ENCODE measurements at places on chromosomes 11 and 22.

DNA sequence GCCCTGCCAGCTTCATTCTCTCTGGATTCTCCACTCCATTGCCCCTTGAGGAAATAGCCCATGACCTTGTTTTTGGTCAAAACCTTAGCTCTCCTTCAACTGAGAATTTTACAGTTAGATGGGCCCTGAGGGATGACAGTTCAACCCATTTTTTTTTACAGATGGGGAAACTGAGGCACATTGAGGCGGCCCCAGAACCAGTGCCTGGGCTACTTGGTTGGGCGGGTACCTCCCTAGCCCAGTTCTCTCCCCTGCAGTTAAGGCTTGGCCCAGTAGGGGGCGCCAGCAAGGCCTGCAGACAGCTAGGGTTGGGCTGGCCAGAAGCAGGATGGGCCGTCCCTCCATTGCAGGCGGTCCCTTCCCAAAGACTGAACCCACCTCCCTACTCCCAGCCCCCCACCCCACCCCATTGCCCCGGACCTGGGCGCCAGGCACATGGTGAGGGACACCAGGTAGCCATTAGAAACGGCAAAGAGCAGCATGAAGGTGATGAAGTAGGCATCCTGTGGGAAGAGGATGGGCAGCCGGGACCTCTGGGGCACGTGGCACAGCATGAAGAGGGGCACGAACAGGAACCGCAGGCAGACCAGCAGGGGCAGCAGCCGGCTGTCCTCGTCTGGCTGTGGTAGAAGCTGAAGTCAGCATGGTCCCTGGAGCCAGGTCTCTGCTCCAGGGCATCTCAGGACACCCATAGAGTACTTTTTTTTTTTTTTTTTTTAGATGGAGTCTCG is 7.6 kb downstream of the SLC29A2 start:
- DNase-seq = peak; percentile 82

DNA sequence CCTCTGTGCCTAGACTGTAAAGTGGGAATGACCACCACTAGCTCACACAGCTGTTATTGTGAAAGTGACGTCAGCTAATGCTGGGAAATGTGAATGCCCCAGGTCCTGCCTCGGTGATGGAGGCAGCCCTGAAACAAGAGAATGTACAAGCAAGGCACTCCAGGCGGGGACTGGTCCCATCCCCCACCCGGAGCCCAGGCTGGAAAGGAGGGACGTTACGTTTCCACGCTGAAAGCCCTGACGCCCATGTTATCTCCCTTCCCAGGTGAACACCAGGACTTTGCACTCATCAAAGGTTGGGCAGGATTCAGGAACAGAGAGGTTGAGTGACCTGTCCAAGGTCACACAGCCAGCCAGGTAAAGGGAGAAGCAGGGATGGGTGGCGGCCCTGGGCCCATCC is 784 bp downstream of the SULT4A1 start:
- no peak for DNase-seq

DNA sequence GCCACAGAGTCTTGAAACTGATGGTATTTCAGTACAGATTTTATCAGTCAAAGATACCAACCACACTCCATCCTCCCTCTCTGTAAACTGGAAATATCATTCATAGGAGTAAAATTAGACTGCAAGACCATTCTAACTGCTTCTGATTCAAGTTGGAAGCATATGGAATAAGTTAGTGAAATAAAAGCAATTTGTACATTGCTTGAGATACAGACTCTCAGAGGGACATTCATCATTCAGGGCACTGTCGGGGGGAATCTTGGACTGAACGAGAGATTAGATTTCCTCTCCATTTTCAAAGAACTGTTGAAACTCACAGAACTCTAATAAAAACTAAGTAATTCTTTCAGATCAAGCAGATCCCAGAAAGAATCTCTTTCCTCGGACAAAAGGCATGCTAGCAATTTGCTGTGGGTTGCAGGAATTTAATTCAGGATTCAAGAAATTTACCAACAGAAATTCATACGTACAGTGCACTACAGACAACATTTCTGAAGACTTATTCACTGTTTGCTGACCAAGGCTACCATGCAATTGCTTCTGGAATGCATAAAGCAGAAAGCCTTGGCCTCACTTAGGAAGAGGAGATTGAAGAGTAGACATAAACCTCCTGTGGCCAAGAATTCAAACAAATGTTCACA is 34.1 kb downstream of the PAMR1 start:
- no peak for DNase-seq

- DNase-seq = no peak
These were observed 23.6 kb downstream of the DCPS start for GRCh38 chr11:126327281-126328000.

DNA sequence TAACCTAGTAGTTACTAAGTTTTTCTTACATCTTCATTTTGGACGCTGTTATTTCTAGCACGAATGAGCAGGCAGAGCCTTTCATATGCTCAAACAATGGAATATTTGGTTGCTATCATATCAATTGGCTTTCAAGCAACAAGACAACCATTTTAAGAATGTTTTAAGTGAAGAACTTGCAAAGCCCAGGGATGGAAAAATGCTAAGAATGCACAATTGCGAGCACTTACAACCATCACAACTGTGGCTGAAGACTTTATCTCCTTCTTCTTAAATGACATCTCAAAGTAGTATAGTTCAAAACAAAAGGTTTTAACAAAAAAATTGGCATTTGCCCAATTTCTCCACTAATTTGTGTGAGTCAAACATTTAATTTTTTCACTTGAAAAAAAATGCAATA is 8.3 kb upstream of the MMP1 start:
- DNase-seq = no peak

DNA sequence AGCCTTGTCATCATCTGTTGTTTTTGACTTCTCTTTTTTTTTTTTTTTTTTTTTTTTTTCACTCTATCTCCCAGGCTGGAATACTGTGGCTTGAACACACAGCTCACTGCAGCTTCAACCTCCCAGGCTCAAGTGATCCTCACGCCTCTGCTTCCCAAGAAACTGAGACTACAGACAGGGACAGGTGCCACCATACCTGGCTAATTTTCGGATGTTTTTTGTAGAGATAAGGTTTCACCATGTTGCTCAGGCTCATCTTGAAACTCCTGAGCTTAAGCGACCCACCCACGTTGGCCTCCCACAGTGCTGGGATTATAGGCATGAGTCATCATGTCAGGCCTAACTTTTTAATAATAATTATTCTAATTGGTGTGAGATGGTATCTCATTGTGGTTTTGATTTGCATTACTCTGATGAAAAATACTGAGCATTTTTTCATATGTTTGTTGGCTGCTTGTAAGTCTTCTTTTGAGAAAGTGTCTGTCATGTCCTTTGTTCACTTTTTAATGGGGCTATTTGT is 51.3 kb upstream of the OR9G4 start:
- DNase-seq = no peak

GRCh38 chr11:106853850-106854401 is 164.3 kb downstream of the GUCY1A2 start:
- no peak for DNase-seq

DNA sequence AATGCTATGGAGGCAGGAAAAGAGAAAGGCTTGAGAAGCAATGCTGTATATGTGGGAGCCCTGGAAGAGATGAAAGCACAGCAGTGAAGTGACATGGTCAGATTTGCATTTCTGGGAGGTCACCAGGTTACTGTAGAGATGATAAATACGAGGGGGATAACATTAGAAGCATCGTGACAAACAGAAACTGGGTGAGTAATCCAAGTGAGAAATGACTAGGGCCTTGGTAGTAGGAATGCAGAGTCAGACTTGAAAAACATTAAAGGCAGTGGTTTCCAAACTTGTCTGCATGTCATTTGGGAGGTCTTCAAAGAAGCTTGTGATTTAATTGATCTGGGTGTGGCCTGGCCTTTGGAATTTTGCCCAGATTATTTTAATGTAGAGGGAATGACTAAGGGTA is 43.9 kb downstream of the CCDC34 start:
- peak; percentile 83 for DNase-seq

DNA sequence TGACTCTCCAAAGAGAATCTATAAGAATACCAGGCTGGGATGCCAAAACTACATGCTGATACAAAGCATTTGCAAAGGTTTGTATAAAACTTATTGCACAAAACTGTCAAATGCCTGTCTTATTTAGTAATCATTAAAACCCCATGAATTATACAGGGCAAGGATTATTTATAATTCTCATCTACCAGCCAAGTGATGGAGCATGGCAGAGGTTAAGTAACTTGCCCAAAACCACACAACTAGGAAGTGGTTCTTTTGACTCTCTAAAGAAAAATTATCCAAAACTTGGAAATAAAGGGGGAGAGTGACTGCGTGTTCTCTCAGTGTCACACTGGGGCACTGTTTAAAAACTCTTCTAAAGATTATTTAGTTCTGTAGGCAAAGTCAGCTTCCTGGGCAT is 17.4 kb upstream of the CLMP start:
- no peak for DNase-seq

DNA sequence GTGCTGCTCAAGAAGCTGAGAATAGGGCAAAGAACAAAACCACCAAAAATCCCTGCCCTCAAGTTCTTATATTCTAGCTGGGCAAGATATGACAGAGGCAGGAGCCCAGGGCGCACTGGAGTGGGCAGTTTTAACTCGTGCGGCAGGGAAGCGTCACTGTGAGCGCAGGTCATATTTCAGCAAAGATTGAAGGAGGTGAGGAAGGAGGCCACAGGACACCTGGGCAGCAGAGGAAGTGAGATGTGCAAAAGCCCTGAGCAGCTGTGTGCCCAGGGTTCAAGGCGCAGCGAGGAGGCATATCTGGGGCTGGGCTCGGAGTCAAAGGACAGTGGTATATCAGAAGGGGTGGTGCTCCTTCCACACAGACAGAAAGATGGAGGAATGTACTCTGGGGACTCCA is 13.5 kb downstream of the KCNC1 start:
- no peak for DNase-seq

GRCh38 chr11:13667245-13667644 is 1.2 kb upstream of the FAR1 start:
- peak; percentile 8 for DNase-seq

- no peak for DNase-seq
These were observed 23.7 kb downstream of the NCF4 start for GRCh38 chr22:36884349-36885158.

DNA sequence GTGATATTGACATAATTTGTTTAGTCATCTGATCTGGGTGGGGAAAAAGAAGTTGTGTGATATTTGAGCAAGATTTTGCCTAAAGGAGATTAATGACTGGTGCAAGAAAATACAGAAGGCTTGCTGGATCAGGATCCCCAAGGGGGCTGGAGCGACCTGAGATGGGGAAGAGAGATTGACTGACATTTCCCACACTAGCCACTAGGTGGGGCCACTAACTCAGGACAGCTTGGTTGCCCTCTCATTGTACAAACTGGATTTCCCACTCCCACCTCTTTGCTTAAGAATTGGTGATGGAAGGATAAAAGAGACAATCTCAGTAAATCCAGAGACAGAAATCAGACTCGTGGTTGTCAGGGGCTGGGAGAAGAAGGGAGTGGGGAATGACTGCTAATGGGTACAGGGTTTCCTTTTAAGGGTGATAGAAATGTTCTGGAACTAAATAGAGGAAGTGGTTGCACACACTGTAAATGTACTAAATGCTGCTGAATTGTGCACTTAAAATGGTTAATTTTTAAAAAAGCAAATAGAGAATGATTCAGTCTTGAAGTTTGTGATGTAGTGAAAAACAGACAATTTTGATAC is 50.7 kb downstream of the CTTN start:
- no peak for DNase-seq

- no peak for DNase-seq
These were observed 47.1 kb downstream of the TMEM123 start for GRCh38 chr11:102405501-102405900.

Measured in activated CD4-positive, alpha-beta T cell treated with anti-CD3 and anti-CD28 coated beads, Interleukin-10, Interleukin-2, amounts not matched to agents 100 ng/mL and 50 ng/mL, durations not matched to agents 16 hours and 8 hours (primary cell).